Esophagus mucosa (tissue), 1 donor: ENCODE measurements at places on chromosomes 2 and 18. TPM values are rescaled to one million over a fixed set of nuclear protein-coding genes. Genes with fewer than 3 reads are reported as not detected.

Gene SERPINB4
- 418 TPM for total RNA-seq

Gene CAPN13
- 1.4 TPM for total RNA-seq

Gene NR4A2
- total RNA-seq: 3.1 TPM

Gene IFT172
- total RNA-seq: 10.3 TPM

Gene CYBRD1
- total RNA-seq: 7.2 TPM

Gene RAB1A
- 113 TPM for total RNA-seq

Gene CD207
- total RNA-seq: not detected
